Esophagus mucosa (tissue), 1 donor: ENCODE measurements at places on chromosomes 3 and 15. TPM values are rescaled to one million over a fixed set of nuclear protein-coding genes. Genes with fewer than 3 reads are reported as not detected.

Gene SCG5
- total RNA-seq = 0.80 TPM

Gene HYAL1
- total RNA-seq = 4.1 TPM

Gene GREM1
- 9.2 TPM for total RNA-seq

Gene HMG20A
- 12.6 TPM for total RNA-seq

Gene MFAP1
- total RNA-seq = 15.1 TPM

Gene PRR20G
- not detected for total RNA-seq

Gene ATP13A5
- total RNA-seq = 0.12 TPM

DNA sequence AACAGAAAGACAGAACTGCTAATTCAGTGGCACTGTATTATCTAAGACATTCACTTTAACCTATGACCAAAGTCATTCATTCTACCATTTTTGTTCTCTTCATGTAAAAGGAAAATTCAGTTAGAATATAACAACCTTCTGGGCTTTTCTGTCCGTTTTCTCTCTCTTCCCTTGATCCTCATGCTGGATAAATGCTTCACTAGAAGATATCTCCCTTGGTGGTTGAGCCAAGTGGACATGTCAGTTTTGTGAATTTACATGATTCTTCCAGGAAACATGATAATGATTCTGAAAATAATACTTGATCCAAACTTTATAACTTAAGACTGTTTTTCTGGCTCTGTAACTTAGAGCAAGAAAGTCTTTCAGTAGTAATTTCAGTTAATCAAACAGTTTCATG, 1012.2 kb downstream of the SQOR start:
- ATAC-seq = no peak

DNA sequence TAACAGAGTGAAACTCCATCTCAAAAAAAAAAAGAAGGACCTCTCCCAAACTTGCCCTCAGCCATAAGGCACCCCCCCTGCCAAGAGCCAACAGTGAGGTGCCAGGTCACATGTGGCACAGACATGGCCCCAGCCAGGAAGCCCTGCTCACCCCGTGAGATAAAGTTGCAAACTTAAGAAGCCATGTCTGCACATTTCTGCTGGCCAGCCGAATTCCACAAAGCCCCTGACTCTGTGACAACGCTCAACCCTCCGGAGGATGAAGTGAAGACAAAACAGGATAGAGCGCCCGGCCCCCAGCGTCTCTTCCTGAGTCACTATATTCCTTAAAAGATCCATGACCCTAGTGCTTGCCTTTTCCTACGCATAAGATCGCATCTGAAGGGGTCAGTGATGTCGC, 188.1 kb downstream of the XXYLT1 start:
- no peak for ATAC-seq

DNA sequence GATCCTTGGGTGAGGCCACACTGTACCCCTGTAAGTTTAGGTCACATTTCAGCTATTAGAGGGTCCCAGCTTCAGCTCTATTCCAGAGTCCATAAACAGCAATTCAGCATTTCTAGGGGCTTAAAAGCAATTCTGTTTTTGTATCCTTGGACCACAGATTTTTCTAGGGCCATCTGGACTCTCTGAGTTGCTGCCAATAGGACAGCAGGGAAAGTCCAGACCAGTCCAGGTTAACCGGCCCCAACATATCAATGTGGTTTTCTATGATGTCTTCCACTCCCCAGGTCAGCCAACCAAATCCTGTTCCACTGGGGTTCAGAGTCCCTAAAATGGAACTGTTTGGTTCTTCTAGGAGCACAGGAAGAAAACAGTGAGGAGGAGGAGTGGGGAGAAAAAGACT, 40.0 kb downstream of the TYRO3 start:
- ATAC-seq = no peak

- ATAC-seq = no peak
These were observed 80.5 kb upstream of the PLXND1 start for GRCh38 chr3:129686941-129687340.

DNA sequence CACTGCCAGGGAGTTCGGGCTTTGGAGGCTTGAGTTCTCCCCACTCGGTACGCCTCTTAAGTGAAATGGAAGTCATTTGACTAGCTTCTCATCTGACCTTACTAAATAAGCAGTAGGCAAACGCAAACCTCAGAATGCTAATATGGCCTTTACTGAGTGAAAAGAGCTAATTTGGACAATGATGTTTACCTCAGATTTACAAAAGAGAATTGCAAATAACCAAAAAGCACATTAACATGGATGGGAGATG, 1.6 kb upstream of the RNU6-1 start:
- no peak for ATAC-seq

GRCh38 chr15:31360843-31361763, 34.5 kb downstream of the KLF13 start:
- ATAC-seq = peak; percentile 77

GRCh38 chr3:49500205-49500731, 30.2 kb downstream of the DAG1 start:
- peak; percentile 45 for ATAC-seq

GRCh38 chr15:94206463-94207167, 24.7 kb upstream of the MCTP2 start:
- peak; percentile 99 for ATAC-seq

DNA sequence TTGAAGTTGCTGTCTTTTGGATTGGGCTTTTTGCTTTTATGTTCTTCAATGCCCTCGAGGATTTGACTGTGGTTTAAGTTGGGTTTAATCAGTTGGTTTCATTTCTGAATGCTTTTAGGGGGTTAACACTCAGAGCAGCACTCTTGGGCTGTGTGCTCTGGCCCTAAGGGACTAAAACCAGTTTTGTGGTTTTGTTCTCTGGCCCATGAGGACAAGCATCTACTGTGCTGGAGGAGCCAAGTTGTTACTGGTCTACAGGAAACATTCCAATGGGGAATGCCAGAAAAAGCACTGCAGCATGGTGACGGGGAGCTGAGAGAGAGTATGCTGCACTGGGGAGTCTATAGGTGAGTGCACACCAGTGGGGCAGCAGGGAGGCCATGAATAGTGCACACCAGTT, 596.9 kb downstream of the ZBBX start:
- no peak for ATAC-seq

- no peak for ATAC-seq
These were observed 55.6 kb upstream of the RGMA start for GRCh38 chr15:93144463-93145236.

DNA sequence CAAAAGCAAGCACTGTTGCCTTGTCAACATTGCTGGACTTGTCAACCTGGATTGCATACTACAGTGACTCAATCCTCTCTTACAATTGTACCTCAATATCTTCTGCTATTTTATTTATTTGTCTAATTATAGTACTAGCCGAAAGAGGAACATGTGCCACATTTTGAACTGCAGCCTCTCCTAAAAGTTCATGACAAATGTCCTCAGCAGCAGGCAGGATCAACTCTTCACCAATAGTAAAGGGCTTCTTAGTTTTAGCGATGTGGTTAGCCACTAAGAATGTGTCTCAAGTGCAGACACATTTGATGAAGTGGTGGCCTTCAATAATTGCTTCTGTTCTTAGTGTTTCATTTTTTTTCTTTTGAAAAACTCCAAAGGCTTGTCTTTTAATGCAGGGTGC, 13.2 kb downstream of the DOCK3 start:
- ATAC-seq = no peak
